Stimulated activated CD4-positive, alpha-beta T cell treated with anti-CD3 and anti-CD28 coated beads, Interleukin-4, amount 100 ng/mL, for 24 hours (primary cell): ENCODE measurements at places on chromosomes 3 and 15.

DNA sequence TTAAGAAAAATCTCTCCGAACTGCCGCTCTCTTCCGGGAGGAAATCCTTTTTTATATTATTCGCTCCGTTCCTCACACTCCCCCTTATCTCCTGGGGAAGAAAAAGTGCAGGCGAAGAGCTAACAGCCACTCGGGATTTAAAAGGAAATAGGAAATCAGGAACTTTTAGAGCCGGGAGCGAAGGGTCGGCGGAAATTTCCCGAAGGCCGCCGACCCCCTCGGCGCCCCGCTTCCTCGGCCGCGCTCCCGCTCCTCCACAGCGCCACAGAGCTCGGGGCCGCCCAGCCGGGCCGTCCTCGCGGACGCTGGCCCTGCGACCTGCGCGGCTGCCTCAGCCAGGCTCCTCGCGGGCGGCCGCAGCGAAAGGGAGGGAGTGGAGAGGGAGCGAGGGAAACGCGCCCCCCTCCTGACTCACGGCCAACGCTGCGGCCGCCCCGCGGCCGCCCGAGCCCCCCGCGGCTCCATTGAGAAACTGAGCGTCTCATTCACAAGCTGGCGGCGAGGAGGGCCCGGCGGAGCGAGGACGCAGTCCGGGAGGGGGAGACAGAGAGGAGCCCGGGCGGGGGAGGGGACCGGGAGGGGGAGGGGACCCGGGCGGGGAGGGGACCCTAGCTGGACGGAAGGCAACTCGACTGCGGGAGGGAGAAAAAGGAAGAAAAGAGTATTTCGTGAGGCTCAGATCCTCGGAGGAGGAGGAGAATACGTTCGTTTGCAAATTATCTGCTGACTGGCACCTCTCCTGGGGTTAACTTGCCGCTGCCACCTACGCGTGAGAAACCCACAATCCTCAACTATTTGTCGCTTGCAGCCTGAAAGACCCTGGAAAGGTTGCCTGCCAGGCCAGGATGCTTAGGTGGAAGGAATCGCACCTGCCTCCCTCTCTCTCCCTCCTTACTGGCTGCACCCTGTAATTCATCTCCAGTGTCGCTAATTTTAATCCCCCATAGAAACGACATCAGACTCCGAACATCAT, at the start of gene PTPN9:
TSS of gene PTPN9 (minus strand) at position 368 of the 973 bp plus-strand sequence. CDS start 539 bp downstream, outside the sequence.
- peak; percentile 73 for DNase-seq

DNA sequence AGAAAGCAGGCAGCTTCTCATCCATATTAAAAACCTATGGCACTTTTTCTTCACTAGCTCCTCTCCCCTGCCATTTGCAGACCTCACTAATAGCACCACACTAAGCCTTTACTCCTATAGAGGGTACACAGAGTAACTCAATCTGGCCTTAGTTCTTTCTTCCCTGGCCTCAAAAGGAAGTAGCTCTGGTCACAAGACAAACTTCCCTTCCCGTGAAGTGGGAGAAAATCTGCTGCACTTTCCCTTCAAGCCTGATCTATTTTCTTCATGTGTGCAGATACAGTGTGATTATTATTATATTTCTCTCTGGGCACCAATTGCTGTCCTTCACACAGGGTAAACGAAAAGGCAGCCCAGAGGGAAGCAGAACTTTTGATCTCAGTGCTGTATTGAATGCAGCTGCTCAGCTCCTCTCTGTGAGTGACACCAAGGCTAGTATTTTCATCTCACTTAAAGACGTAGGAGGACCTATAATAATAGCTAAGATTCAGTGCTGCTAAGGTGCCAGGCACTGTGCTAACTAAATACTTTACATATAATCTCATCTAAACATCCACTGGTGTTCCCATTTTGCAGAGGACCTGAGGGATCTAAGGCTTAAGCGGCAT, 61.9 kb upstream of the RASGRP1 start:
- DNase-seq, result no peak

DNA sequence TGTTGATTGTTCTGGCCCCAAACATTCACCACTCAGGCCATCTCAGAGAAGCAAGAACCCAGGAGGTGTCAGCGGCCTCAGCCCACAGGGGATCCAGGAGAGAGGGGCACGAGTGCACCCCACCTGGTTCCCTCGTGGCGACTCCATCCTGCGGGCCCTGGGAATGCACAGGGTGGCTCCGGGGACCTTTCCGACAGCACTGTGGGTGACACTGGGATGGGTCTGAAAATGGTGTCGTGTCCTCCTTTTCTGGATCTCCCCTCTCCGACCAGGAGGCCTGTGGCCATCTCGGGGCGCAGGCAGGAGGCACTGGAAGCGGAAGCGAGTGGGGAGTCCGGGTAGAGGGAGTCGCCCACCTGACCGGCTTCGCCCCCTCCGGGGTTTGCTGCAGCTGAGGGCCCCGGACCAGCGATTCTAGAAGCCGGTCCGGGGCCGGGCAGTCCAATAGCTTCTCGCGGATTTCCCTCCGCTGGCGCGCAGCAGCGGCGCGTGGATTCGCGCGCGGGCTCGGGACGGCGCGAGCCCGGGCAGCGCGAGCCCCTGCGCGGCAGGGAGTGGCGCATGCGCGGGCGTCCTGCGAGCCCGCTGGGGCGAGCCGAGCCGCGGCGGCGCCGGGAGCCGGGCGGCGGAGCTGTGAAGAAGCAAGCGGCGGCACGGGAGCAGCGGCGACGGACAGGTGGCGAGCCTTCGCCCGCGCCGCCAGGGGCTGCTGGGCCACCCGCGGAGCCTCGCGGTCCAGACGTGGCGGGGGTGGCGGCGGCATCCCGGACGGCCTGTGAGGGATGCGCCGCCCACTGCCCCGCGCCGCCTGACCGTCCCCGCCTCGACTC, at the start of gene DOCK3:
TSS of gene DOCK3 (plus strand) at position 579 of the 830 bp plus-strand sequence. CDS start 337 bp downstream, outside the sequence.
- peak; percentile 49 for DNase-seq

- no peak for DNase-seq
These were observed 70.7 kb upstream of the EOMES start for GRCh38 chr3:27792869-27793268.

- no peak for DNase-seq
These were observed 18.1 kb downstream of the CRYBG3 start for GRCh38 chr3:97839944-97840343.

- DNase-seq, result no peak
These were observed 476.0 kb upstream of the TBL1XR1 start for GRCh38 chr3:177673112-177673914.

- no peak for DNase-seq
These were observed 545.7 kb downstream of the NLGN1 start for GRCh38 chr3:173943264-173943663.

DNA sequence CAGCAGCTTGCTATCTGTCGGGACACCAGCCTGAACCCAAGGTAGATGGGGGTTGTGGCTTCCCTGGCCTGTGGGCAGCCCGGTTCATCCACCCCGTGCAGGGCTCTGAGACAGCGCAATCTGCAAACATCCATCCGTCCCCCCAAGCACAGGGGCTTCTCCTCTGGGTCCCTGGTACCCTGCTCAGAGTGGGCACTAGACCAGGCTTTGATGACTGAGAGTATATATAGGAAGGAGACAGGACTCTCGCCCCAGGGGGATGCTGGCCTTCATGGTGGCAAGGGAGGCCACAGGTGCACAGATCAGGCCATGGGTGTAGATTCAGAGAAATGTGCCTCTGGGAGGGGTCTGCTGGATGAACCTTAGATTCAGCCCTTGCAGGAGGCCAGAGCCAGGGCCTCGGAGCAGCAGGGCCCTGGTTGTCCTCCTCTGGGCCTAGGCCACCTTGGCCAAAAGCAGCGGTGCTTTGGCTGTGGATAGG, 40.3 kb downstream of the CFAP100 start:
- DNase-seq, result no peak

GRCh38 chr3:128081846-128082245, 29.6 kb downstream of the SEC61A1 start:
- no peak for DNase-seq

DNA sequence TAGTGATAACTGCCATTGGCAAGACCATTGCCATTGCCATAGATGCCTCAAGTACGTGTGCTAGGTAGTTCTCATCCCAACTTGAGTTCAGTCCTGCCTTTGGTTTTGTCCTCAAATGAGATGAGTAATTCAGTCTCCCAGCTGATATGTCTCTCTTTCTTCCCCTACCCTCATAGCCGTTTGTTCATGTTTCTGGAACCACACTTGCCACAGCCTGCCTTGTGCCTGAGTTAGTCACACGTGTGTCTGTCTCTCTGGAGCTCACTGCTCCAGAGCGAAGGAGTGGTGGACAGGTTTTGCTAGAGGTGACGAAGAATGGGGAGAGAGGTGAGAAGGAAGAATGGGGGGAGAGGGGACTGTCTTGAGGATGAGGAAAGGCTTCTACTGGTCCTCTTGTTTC, 88.0 kb upstream of the IGF1R start:
- no peak for DNase-seq

DNA sequence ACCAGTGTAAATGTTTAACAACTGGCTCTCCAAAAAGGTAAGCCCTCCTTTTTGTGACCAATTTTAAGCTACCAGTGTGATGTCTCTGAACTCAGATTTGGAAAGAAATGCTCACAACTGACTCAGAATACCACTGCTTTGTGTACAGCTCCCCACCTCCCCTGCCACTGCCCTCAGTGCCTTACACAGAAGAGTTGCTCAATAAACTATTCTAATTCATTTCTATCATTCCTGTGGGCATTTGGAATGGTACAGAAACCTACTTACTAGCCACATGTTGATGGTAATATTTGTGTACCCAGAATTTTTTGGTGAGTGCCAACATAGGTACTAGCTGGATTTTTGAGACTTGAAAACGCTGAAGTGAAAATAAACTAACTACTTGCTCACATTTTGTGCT, 16.0 kb downstream of the LRRN1 start:
- DNase-seq, result no peak

DNA sequence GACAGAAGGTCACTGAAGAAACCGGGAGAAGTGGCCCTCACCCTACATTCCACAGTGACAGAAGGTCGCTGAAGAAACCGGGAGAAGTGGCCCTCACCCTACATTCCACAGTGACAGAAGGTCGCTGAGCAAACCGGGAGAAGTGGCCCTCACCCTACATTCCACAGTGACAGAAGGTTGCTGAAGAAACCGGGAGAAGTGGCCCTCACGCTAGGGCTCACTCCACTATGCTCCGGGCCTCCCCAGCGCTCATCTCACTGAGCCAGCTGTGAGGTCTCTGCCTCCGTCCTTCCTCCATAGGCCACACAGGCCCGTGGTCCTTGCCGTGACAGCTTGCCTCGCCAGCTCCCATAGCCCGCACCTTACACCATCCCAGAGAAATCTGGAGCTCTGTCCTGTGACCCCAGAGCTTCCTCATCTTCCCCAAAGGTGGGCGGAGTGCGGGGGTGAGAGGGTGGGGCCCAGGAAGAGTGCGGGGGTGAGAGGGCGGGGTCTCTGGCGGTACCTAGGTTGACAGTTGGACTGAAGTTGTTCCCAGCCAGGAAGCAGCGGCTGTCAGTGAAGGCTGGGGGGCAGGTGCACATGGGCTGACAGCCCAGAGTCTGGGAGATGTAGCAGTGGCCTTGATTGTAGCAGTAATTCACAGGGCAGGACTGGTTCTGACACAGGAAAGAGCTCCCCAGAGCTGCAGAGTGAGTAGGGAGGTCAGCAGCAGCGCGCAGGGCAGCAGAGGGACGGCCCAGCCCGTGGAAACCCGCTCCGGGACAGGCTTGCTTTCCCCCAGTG, 32.0 kb downstream of the MUC20 start:
- DNase-seq, result no peak

- DNase-seq, result no peak
These were observed 27.8 kb downstream of the SLC27A2 start for GRCh38 chr15:50209809-50210208.

DNA sequence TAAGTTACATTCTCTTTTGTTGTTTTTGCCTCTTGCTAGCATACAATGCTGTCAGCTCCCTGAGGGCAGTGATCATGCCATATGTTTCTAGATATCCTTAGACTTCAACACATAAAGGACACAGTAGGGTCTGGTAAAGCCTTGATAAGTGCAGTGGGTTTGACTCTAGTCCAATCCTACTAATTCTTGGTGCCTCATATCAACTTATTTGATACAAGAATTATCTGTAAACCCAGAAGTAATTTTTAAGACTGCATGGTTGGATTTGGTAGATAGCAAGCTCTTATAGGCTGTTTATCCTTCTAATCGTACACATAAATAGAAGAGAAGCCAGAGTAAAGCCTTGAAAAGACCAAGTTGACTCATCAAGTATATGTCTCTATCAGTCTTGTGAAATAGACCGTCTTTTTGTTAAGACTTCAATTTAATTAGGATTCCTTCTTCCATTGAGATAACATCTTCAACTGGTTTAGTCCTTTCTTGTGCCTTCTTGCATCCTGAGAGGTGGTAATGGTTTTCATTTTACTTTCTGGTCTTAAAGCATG, 265.6 kb upstream of the CDIN1 start:
- DNase-seq, result no peak

DNA sequence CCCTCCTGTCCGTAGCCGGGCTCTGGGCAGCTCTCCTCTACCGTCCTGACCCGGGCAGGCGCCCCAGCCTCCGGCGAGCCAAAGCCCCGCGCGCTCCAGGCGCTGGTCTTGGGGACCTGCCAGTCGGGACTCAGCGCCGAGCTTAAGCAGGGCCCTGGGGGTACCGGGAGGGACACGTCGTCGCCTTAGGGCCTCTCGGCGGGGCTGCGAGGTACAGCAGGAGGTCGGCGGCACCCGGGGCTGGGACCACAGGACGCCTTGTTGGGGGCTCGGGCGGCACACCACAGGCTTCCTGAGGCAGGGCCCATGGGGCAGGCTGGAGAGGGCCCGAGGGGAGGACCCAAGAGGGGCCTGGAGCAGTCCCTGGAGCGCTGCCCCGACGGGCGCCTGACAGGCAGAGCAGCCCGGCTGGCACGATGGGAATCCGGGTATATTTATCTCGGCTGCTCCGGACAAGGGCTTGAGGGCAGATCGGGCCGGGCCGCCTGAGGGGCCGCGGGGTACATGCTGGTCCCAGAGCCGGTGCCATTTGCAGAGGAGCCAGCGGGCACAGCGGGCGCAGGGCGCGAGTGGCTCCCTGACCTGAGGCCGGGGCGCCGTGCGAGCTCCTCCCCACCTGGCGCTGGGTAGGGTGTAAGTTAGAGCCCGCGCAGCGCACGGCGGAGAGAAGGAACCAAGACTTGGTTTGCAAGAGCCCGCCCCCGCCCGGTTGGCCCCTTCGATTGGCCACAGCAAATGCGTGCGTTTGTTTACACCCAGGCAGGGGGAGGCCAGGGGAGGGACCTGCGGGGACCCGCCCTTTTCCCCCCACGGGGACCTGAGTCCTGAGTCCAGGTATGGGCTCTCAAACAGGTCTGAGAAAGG, 574 bp downstream of the SLC38A3 start:
- DNase-seq, result peak; percentile 28

- no peak for DNase-seq
These were observed 181.3 kb upstream of the WNT5A start for GRCh38 chr3:55668359-55668758.

DNA sequence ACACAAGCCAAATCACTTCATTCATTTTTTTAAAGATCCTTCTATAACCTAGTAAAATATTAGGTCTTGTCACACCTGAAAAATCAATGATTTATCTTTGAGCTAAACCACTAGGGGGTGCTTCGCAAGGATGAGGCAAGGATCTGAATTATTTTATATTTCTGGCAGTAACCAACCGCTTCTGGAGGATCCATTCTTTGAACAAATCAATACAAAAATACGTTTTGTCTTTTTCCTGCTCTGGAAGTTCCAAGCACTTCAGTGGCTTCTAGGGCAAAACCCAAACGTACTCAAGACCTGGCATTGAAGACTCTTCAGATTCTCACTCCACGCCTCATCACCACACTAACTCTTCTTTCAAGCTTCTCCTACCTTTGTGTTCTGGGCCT, 486 bp downstream of the LSG1 start:
- DNase-seq, result peak; percentile 36
